Activated CD4-positive, alpha-beta memory T cell treated with anti-CD3 and anti-CD28 coated beads for 36 hours (primary cell): ENCODE measurements at places on chromosomes 5 and 9.

DNA sequence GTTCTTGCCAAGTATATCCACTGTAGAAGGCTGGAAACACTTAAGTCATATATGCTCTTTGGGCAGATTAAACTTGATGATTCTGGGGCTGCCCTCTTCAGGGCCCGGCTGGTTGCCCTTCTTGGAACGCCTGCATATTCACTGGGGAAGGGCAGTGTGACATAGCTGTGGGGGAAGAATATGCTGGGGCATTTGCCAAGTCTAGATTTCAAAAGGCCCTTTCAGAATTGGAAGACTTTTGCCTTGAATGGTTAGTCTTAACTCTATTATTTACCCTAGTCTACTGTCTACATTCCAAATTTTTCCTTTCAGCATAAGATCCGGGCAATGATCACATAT is 161.2 kb upstream of the PITX1 start:
- DNase-seq: no peak

DNA sequence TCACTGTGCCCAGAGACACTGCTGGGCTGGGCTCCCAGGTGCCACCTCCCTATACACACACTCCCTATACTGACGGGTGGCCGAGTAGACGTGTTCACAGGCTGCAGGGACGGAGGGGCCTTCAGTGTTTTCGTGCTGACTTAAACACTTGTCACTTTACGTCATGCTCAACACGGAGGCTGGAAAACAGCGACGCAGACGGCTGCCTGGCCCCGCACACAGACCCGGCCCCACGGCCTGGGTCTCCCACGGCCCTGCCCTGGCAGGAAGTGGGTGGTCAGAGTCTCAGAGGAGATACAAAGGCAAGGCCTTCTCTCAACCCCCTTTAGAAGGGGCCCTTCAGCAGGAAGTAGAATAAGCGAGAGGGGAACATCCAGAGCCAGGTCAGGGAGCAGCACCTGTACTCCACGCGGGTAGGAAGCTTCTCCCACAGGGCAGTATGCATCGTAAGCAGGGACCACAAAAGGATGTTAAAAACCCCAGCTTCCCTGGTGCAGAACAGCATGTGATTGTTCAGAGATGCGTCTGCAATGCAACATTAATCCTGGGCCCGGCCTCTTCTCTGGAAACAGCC is 11.9 kb upstream of the TBC1D9B start:
- no peak for DNase-seq

GRCh38 chr5:58241389-58241788 is 218.5 kb downstream of the PLK2 start:
- no peak for DNase-seq

- DNase-seq: no peak
Observed at GRCh38 chr5:76688836-76689235, 27.1 kb upstream of the F2R start.

- no peak for DNase-seq
Observed at GRCh38 chr5:105978011-105978410, 1692.7 kb downstream of the EFNA5 start.

GRCh38 chr9:15417626-15418025 is 5.0 kb upstream of the SNAPC3 start:
- no peak for DNase-seq

DNA sequence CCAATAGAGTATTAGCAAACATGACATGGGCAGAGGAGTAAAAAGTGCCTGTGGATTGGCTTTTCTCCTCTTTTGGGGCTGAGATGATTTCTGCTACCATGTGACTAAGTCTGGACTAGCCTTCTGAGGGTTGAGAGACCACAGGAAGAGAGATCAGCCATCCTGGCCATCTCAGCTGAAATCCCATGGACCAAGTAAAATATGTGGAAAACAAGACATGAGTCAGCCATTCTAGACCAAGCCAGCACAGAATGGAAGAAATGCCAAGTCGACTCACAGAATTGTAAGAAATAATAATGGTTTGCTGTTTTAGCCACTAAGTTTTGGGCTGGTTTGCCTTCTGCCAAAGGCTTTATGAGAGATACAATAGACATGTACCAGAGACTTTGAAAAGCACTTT is 377.8 kb downstream of the CHSY3 start:
- DNase-seq: no peak

- no peak for DNase-seq
Observed at GRCh38 chr5:170501931-170502330, 1.9 kb upstream of the KCNIP1 start.

DNA sequence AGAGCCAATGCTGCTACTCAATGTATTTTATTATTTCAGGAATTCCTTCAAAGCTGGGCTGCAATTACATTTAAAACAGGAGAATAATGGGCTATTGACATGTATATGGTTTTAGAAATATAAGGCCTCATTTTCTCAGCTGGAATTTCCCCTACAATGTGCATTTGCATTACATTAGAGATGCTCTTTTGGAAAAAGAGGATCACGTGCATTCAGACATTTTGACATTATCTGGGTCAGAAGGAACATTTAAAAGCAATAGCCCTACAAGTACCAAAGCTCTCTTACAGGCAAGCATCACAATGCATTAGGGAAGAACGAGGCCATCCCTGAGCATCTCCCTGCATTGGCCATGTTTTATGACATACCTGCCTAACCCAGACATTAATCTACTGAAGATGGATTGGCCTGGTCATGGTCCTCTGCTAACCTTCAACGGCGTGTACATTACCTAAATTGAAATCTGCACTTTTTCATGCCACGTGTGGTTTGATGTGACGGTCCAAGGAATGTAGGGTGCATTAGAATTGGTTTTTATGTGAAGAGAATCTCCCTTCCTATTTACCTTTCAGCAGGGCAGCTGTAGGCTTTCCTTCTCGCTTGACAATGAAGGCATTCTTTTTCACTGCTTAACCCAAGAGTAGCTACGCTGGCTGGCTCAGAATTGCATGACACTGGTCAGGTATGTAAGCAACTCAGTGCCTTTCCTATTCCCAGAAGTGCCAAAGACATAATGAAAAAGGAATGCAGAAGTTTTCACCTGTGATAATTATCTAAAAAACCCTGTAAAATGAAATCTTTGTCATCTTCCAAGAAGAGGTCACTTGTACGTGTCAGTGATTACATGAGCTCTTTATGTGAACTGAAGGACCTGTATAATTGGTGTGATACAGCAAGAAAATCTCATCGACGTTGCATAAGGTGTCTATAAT is 212.3 kb upstream of the MPDZ start:
- no peak for DNase-seq

DNA sequence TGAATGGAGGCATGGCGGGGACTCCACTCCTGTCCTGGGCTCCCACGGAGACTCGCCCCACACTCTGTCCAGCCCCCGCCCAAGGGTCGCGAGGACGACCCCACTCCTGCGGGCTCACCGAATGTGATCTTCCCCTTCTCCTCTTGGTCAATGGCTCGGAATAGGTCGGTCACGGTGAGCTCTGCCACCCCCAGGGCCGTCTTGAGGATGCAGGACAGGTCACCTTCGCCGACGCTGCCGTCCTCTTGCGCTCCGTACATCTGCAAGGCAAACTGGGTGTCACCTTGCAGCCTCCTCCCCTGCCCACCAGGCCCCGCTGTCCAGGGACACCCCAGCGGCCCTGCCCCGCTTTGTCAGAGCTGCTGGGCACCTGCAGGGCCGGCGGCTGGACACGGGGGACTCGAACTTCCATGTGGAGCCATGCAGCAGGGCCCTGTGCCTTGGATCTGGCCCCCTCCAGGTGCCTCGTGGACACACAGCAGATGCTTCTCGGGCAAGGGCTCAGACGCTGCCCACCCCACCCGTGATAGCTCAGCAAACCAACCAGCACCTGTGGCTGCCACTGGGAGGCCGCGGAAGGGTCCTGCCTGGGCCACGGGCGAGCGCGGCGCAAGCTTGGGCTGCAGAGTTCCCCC is 21.5 kb upstream of the SLC6A3 start:
- DNase-seq: no peak

DNA sequence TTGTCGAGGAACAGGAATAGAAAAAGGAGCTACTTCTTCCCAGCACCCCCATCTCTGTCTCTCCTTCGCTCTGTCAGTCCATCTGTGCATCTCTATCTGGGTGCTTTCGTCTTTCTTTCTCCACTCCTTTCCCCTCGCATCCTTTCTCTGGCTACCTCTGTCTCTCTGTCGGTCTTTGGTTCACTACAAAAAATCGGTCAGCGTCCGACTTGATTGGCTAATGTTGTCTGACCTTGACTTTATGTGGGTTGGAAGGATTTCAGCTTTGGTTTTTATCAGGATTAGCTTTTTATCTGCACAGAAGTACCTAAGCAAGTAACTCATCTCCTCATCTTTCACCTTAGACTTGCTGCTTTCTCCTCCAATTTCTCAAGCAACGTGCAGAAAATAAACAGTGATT is 575.2 kb upstream of the ZNF462 start:
- no peak for DNase-seq
